ENCODE measurements at places on chromosomes 12 and 14.
A peak's percentile ranks its signal among the peaks of the same experiment; 100 is the strongest.

DNA sequence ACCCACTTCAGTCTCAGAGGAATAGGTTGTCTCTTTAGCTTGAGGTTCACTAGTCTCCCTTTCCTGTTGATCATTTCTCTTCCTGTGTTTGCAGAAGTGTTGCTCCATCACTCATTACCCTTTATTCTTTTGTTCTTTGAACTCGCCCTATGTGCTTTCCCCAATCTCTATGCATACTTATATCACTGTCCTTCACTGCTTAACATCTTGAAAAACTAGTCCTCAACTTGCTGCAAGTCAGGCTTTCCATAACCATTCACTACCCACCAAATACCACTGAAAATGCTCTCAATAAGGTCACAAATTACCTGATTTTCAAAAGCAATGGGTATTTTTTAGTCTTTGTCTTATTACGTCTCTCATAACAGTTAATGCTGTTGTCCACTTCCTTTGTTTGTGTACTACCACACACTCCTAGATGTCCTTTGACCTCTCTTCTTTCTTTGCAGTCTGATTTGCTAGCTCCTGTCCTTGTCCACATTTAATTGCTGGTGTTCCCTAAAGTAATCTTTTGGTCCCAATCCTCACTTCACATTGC is 80.8 kb downstream of the RIC8B start:
- no peak for DNase-seq

DNA sequence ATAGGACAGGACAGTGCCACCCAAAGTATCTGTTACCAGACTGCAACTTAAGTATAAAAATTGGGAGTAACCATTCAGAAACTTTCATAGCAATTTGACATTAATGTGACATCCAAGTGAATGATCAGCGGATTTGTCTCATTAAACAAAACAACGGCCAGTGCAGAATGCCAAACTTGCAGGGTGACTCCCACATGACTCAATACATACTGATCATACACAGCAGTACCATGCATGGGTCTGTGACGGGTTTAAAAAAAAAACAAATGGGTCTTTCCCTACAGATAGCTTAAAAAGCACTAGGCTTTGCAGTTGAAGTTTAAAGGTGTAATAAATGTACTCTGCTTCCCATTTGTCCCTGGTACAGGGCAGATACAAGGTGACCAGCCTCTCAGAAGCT is 116.6 kb downstream of the SLC35F4 start:
- DNase-seq = peak; percentile 42

GRCh38 chr14:68328509-68328908 is 464.4 kb downstream of the ZFP36L1 start:
- DNase-seq = no peak

DNA sequence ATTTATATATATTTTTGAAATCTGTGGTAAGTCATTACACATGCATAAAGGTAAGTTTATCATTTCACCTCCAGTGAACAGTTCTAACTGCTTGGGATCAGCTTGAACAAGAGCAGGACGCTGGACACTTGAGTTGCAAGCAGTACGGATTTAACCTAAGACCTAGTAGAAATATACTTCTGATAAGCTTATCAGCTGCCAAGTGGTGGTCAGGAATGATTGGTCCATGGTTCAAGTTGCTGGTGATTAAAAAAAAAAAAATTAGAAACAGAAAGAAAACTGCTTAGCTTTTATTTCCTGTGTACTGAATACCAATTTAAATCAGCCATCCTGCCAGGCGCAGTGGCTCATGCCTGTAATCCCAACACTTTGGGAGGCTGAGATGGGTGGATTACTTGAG is 88.6 kb downstream of the AEBP2 start:
- no peak for DNase-seq

DNA sequence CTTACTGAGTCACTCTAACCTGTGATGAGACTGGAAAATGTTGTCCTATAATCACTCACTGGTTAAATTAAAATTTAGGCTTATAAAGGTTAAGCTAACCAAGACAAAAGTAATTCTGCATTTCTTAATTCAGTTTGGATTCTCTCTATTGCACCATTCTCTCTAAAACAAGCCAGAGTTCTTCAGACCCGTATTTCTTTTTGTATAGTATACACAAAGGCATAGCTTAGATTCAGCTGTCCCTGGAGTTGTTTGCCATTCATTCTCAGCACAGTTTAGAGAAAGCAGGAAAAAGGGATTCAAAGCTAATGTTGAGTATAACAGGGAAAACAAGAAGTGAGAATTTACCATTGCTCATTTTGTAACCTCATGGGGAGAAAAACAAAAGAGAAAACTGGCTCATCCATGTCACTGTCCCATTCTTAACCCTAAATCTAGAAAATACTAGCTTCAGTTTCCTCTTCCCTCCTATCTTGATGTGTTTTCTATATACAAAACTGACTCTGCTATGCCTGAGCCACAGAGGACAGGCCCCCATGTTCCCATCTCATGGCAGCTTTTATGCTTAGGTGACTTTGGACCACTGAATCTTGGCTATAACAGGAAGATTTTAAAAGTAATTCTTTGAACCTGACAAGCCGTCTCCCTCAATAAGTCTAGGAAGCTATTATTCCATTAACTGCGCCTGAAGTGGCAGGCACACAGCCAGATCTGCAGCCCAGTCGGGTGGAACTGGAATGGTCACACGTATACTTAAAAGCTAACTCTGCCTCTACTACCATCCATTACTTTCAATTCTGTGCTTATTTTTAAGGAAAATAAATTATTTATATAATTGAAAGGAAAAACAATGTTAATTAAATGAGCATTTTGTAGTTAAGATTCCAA is 7.0 kb downstream of the AREL1 start:
- DNase-seq = no peak

DNA sequence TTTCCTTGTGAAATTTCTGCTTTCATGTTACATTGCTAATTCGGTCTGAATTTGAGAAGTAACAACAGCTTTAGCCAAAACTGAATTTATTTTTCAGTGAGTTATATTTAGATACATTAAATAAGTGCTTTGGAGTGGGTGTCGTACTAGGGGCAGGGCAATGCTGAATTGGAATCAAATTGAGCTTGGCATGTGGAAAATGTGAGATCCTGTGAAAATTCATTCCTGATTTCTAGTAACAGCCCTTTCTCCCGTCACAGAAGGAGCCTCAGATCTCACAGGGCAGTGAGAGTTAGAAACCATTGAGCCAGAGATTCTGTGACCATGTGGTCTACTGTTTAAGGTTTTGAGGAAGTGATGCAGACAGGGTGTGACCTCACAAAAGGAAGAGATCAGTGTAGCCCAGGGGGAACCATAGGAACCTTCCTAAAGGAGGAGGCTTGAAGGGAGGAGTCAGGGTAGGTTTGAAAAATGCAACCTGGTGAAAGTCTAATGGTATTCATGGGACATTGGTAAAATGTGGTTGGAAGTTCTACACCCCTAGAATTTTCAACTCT is 1136.8 kb downstream of the AACS start:
- DNase-seq = no peak

GRCh38 chr12:59372956-59373355 is 222.9 kb upstream of the SLC16A7 start:
- peak; percentile 58 for DNase-seq

- DNase-seq = no peak
Measured at GRCh38 chr14:20460458-20461224, 593 bp downstream of the PIP4P1 start.

- DNase-seq = no peak
Measured at GRCh38 chr12:19794116-19794515, 354.8 kb downstream of the AEBP2 start.

DNA sequence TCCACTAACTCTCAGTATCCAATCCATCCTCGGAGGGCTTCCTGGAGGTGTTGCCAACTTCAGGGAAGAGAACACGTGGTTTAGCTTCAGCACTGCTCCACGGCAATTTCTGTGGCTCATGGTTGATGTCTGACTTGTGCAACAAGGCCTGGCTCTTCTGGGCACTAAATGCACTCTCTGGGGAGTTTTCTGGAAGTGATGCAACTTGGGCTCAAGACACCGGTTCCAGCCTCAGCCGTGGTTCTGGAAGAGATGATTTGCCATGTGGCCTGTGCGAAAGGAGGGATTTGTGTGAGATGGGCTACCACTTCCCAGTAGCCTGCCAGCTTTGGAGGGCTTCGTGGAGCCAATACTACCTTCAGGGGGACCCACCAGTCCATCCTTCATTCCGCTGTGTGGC is 118.6 kb upstream of the RTL1 start:
- no peak for DNase-seq

DNA sequence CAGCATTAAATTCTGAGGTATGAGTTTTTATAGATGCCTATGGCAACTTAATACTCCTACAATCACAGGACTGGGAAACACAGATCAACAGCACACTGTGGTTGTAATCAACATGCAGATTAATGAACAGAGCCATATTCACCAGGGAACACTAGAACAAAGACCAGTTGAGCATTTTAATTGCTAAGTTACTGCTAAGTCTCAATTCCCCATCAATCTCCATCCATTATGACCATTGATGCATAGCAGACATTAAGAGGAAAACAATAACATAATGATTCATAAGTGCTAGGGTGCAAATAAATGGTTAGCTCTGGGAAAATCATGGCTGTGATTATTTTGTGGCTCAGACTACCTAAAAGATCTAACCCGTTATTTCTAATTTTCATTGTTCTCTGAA is 505.6 kb downstream of the TRHDE start:
- no peak for DNase-seq

DNA sequence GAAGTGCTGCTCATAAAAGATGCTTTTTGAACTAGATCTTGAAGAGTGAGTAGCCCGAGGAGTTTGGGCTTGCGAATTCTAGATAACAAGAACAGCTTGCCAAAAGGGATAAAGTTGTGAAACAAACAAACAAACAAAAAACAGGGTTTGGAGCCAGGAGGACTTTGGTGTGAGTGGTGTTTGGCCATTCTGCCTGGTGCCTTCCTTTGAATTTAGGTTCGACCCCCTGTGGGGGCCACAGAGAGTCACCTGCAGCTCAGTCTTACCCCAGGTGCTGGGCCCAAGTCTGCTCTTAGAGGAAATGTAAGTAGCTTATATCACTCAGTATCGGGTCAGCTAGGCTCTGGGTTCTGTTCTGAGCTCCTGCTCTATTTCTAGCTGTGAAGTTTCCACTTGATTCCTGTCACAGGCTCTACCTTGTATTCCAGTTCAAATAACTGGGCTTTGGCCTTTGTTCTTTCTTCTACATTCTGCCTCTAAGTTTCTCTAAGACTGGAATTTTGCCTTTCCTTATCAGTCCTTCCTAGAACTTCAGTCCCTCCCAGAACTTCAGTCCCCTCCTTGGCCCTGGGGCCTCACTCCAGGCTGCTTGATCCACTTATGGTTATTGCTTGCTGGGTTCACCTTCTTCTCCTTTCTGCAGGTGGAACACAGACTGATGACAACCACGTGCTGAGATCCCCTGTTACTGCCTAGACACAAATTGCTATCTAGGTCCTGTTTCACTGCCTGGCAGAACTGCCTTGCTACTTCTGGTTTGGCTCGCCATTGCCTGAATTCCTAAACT is 20.5 kb upstream of the DUSP6 start:
- no peak for DNase-seq

- peak; percentile 69 for DNase-seq
Measured at GRCh38 chr12:74889563-74890236, 319.9 kb downstream of the KCNC2 start.

- DNase-seq = no peak
Measured at GRCh38 chr14:103748534-103748857, 32.9 kb downstream of the ZFYVE21 start.

GRCh38 chr12:65823513-65824375 is 539 bp upstream of the HMGA2 start:
- DNase-seq = peak; percentile 62

GRCh38 chr12:26744042-26744626 is 88.9 kb downstream of the ITPR2 start:
- DNase-seq = no peak

GRCh38 chr12:46430340-46430948 is 57.9 kb upstream of the SLC38A2 start:
- peak; percentile 91 for DNase-seq

DNA sequence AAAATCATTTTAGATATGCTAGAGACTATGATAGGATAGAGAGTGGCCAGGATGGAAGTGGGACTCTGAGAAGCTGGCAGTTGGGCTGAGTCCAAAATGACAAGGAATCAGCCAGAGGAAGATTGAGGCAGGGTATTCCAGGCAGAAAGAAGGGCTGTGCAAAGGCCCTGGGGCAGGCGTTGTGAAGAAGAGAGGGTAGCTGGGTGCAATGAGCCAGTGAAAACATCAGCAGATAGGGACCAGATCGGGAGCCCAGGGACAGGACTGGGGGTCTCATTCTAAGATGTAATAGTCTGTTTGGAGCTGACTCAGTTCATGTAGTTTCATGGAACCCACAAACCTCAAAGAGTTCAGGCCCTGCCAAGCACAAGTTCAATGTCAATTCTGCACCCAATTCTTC is 126.6 kb downstream of the KSR2 start:
- no peak for DNase-seq

- DNase-seq = peak; percentile 42
Measured at GRCh38 chr12:100163416-100164152, 20.9 kb upstream of the BLTP3B start.

- no peak for DNase-seq
Measured at GRCh38 chr14:68596211-68596610, 196.7 kb downstream of the ZFP36L1 start.

DNA sequence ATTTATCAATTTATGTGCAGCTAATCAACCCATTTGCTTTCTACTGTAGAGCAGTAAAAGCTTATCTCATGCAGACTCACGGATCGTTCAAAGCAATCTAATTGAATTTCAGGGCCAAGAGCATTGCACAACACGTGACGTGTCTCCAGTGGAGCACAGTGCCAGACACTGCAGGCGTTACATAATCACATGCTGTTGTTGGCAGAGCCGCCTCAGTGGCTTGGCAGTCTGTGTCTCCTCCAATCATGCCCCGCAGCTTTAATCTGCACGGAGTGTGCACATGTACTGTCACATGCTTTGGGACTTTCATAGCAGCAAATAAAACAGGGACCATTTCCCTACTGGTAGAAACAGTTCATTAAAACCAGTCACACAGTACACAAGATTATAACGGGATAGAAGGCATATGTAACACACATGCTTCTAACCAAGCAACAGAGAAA is 309.3 kb downstream of the ITPR2 start:
- DNase-seq = peak; percentile 86

DNA sequence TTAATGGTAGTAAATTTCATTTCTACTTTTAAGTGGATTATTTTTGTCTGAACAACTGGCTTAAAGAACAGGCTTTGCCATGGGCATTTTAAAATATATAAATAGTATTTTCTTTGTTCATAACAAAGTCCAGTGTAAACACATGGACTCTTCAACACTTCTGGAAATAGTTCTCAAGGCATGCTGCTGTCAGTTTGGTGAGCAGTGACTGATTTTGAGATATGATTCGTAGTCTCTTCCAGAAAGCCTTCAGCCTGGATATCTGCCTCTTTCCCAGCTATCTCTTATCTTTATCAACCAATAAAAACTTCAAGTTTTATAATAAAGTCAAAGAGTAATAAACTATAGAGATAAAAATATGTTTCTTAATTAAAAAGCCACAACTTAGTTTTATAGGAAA is 110.7 kb downstream of the NAV3 start:
- DNase-seq = no peak

DNA sequence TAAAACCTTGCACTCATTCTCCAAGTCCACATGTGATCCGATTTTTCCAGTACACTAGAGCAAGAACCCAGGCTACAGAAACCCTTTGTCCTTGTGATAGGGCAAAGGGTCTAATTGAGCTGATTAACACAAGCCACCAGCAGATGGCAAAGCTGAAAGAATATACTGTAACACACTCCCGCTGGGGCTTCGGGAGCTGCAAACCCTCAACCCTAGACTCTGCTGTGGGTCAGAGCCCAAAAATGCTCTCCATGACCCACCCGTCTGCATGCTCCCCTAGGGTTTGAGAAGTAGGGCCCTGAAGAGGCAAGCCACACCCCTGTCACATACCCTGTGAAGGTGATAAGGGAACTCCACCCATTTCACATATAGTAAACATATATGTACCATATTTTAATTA is 33.6 kb upstream of the PCNX1 start:
- no peak for DNase-seq

- no peak for DNase-seq
Measured at GRCh38 chr12:119372540-119372939, 38.0 kb downstream of the CCDC60 start.

All from fibroblast of skin of right biceps (primary cell).